ENCODE measurements at places on chromosomes 16 and 17. TPM values are rescaled to one million over a fixed set of nuclear protein-coding genes. Genes with fewer than 3 reads are reported as not detected.

DNA sequence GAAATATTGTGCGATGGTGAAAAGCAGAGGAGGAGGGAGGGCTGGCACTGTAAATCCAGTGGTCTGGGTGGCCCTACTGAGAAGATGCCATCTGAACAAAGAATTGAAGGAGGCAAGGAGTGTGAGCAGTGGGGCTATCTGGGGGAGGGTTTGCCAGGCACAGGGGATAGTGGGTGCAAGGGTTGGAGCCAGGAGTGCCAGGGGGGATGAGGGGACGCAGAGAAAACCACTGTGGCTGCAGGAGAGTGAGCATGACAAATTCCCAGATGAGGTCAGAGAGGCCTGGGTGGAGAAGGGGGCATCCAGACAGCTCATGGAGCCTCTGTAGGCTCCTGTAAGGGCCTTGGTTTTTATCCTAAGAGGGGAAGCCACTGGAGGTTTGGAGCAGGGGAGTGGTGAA, 4.8 kb downstream of the XYLT2 start:
- no peak for DNase-seq

DNA sequence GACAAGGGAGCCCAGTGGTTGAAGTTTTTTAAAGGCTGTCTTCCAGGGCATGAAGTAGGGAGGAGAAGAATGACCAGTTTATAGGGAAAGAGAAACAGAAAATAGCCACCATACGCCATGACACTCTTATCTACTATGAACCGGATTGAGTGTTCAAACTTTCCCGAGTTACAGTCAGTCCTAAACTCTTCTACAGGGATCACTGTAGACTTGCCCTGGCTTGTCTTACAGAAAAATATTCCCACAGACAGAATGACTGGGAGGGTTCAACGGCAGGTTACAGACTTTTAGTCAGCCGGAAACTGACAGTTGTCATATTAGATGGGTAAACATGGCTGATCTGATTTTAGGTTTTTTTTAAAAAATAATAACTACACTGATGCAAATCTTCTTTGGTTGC, 662.5 kb upstream of the SOX9 start:
- no peak for DNase-seq

GRCh38 chr17:76929601-76930000, 61.4 kb downstream of the MGAT5B start:
- no peak for DNase-seq

DNA sequence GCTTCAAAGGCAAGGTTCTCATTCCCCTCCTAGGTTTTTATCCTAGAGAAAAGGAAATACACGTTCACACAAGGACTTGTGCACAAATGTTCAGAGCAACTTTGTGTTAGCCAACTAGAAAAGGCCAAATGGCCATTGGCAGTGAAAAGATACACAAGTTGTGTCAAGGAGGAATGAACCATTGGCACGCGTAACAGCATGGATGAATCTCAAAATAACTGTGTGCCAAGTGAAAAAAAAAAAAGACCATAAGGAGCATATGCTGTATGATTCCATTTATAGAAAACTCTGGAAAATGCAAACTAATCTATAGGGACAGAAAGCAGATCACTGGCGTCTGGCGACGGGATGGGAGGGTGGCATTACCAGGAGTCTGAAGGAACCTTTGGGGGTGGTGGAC, 333.8 kb downstream of the SNX29 start:
- no peak for DNase-seq

GRCh38 chr16:354971-355461, 2.5 kb upstream of the AXIN1 start:
- DNase-seq, result no peak

DNA sequence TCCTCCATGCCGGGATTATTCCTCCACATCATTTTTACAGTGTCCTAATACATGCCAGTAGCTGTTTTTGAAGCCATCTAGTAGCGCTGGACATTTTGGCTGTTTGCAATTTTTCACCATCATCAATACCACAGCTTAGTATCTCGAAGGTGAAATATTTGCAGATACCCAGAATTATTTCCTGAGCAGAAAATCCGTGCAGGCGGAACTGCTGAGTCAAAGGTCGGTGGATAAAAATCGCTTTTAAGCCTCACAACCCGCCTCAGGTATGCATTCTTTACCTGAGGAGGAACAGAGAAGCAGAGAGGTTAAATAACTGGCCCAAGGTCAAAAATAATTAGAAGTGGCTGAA, 584 bp upstream of the TNRC6A start:
- DNase-seq, result no peak

DNA sequence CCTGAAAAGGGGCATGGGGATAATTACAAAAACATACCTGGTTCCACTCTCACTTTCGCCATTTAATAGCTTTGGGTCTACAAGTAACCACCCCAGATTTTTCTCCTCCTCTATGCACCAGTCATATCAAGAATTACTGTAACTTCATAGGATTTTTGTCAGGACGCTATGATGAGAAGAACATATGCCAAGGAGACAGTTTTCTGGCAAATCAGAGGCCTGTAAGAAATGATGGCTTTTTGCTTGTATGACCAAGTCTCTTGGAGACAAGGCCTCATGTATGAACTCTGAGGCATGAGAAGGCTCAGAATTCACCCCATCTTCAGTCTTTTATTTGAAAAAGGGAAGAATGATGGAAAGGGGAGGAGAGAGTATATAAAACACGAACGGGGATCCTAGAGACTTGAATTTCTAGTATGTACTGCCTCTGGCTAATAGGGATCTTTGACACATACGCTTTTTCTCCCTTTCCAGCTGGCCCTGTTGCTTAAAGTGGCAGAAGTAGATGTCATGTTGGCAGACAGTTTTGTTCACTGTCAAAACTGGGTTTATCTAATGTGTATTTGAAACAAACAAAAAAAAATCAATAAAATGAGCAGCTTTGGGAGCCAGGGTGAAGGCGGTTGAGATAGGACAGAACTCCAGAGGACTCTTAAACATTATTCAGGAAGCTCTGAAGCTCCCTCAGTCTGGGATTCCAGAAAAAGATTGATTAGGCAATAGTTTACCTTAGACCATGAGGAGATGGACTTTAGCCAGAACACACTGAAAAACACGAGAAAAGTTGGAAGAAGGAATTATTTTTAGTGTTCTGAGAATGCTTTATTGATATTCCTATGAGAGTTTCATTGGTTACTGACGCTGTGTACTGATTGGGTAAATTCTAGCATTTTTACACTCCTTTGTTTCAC, 656.6 kb downstream of the WWOX start:
- DNase-seq, result no peak

The ABCC11 gene
- total RNA-seq, result not detected

The LRRC46 gene
- not detected for total RNA-seq

DNA sequence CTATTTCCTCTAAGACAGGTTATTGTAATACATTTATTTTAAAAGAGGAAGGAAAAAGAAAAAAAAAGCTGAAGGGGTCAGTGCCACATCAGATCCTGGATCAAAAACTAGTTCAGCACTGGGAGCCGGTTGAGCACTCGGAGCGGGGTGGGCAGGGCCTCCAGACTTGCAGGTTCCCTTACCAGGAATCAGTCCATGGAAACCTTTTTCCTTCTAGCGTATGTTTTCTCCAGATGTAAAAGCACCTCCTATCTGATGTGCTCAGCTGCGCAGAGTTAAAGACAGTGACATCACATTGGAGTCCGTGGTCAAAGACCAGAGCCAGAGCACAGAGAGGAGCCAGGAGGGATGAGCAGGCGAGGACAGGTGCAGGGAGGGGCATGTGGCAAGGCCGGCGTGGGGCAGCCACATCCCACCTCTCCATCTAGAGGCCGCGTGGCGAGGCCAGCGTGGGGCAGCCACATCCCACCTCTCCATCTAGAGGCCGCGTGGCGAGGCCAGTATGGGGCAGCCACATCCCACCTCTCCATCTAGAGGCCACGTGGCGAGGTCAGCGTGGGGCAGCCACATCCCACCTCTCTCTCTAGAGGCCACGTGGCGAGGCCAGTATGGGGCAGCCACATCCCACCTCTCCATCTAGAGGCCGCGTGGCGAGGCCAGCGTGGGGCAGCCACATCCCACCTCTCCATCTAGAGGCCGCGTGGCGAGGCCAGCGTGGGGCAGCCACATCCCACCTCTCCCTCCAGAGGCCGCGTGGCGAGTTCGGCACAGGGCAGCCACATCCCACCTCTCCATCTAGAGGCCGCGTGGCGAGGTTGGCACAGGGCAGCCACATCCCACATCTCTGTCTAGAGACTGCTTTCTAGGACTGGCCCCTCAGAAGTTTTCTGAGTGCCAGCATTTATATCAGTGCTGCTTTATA, 166.8 kb upstream of the CHMP6 start:
- DNase-seq, result no peak

GRCh38 chr17:59056857-59057256, 49.8 kb downstream of the TRIM37 start:
- no peak for DNase-seq

The MMP2 gene
- total RNA-seq, result 296 TPM

DNA sequence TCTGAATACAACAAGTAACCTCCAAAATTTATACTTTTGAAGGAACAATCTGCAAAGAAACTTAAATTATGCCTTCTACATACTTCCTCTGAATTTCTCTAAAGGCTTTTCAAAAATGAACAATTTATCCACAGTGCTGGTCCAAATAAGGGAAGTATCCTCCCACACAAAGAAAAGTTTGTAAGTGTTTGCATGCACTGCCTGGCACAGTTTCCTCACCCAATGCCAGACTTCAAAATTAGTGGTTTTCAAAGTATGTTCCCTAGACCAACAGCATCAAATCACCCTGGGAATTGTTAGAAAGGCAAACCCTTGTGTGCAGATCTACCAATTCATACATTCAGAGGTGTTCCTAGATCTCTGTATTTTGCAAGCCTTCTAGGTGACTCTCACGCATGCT, 82.5 kb downstream of the PCTP start:
- DNase-seq, result no peak

DNA sequence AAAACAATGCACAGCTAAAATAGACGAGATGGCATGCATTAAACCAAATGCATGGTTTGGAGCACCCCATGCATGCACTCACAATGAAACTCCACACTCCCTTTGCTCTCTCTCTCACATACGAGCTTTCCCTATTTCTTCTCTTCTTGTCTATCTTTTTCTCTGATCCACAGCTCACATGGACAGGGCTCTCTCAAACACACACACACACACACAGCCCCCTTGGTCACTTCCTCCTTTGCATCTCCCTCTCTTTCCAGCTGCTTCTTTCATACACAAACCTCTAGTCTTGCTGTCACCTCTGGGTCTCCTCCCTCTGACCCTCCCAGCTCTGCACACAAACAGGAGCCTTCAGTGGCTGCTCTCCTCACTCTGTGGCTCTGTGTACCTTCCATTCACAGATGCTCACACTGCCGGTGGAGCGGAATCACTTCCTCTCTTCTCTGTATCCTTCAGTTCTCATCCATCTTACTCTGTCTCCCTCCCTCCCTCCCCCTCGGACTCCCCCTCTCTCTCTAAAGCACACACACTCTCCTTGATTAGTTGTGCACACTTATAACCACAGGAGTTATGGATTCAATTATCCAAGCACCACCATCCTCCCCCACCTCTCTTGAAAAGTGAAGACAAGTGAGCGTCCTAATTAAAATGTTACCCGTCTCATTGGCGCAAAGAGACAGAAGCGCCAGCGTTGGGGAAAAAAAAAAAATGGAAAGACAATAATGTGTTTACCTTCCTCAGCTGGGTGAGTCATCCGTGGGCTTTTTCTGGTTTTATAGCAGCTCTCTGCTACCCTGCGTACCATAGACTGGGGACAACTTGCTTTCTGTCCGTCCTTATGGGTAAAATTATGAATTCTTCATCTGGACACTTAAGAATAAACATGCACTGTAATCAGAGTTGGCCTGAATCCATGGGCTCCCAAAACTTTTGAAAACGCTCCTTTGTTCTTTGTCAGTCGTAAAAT, 90.8 kb downstream of the SHISA6 start:
- no peak for DNase-seq

The PLXDC1 gene
- total RNA-seq, result 6.6 TPM

DNA sequence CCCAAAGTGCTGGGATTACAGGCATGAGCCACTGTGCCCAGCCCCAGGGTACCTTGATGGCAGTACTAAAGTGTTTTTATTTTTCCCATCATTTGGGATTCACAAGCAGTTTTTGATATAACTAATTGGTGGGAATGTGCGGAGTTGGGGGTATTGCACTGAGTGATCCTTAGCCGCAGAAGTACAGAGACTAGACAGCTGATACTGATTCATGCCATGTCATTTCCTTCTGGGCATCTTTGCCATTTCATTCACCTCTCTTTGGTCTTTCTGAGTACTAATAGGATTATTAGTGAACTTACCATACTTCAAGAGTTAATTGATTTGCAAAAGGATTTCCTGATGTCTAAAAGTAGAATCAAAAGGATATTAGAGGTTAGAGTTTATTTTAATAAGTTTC, 9.7 kb downstream of the NMT1 start:
- DNase-seq, result no peak

The RNF222 gene
- total RNA-seq, result 2.5 TPM

The PKD1 gene
- 153 TPM for total RNA-seq

DNA sequence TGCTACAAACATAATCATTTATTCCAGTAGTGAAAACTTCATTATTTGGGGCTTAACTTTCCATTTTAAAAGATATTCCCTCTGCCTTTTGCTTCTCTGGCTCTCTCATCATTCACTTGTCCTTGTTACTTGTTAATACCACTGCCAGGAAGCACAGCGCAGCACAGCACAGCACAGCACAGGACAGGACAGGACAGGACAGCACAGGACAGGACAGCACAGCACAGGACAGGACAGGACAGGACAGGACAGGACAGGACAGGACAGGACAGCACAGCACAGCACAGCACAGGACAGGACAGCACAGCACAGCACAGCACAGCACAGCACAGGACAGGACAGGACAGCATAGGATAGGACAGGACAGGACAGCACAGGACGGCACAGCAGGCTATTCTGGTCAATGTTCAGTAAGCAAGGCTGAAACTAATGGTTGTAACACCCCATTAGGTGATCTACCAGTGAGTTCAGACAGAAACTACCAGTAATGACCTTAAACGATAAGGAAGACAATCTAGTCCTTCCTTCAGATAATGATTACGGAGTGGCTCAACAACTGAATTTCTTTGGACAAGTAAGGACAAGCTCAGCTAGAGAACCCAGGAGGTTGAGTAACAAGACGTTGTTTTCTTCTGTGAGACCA, 31.9 kb downstream of the COG1 start:
- DNase-seq, result no peak

GRCh38 chr16:78579020-78579419, 479.6 kb downstream of the WWOX start:
- no peak for DNase-seq

All from vagina (tissue), 2 donors.